ENCODE measurements at places on chromosomes 12 and 14.

DNA sequence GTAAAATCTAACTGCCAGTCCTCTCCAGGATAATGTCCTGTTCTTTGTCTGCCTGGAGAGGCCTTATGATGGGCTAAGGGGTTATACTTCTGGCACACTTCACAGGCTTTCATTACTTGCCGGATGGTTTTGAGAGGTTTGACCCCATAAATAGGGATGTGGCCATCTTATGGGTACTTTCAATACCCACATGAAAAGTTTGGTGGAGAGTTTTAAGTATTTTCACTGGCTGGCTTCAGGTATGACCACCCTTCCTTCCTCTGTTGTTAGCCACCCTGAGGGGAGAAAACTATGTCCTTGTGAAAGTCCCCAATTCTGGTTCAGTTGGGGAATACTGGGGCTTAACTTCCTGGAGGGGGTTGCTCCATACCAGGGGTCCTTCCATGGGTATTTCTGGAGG, 54.8 kb downstream of the ASCL4 start:
- no peak for DNase-seq

GRCh38 chr14:29078810-29079522, 312.4 kb downstream of the FOXG1 start:
- no peak for DNase-seq

- DNase-seq: no peak
Observed at GRCh38 chr14:83847102-83847501, 1682.8 kb upstream of the FLRT2 start.

GRCh38 chr12:76942267-76942666, 63.4 kb upstream of the CSRP2 start:
- no peak for DNase-seq

DNA sequence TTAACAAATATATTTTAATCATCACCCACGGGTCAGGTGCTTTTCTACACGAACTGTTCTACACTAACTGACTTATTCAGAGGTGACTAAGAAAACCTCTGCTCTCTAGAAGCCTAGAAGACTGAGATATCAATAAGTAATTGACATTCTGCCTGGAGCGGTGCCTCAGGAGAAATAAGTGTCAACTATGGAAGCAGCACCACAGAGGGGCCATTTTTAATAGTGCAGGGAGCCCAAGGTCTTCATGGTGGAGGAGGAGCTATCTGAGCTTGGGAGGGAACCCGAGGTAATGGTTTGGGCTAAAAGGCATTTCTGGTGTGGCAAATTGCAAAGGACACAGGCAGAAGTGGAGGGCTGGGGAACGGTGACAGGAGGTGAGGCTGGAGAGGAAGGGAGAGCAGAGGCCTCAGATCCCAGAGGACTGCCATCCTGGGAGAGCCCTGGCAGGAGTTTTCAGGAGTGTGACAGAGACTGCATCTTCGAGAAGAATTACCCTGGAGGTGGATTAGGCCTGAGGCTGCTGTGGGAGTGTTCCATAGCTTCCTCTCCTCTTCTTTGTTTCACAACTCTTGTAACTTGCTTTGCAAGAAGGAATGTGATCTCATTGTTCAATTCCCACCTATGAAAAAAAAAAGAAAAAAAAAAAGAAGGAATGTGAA, 123.1 kb downstream of the NPAS3 start:
- DNase-seq: no peak

GRCh38 chr12:45831590-45831989, 102.1 kb downstream of the ARID2 start:
- DNase-seq: no peak

DNA sequence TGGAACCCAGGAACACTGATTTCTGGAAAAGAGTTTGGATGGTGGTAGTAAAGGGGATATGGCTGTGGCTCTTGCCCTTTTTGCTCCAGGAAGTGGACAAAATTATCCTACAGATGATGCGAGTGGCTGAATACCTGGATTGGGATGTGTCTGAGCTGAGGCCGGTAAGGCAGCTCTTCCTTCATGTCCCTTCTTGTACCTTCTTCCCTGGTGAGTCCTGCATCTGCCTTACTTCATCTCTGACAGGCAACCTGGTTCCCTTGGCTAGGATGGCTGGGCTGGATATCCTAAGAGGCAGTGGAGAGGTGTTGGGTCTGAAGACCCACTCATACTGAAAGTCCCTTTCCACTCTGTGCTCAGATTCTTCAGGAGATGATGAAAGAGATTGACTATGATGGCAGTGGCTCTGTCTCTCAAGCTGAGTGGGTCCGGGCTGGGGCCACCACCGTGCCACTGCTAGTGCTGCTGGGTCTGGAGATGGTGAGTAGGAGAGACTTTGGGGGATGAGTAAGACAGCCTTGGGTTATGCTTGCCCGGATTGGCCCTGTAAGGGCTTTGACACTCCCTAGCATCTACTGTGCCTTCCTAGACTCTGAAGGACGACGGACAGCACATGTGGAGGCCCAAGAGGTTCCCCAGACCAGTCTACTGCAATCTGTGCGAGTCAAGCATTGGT, 8.0 kb downstream of the DGKA start:
- DNase-seq: no peak

DNA sequence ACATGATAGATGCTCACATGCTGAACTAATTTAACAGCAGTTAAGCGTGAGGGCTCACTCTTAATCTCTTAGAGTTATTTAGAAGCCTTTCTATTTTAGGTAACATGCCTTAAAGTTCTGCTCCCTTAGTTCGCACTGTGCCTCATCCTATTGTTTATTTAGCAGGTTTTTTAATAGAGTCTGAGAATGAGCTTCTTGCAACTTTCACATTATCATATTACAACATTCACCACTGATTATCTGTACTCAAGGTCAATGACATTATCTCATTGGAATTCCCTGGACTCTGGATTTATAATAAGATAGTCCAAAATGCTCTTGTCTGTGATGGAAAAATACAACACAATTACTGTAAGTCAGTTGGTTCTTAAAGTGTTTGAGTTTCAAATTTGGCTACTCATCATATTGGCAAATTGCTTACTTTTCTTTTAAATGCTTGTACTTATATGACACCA, 183.6 kb upstream of the SLC38A2 start:
- DNase-seq: no peak

- no peak for DNase-seq
Observed at GRCh38 chr12:67243260-67243659, 25.9 kb upstream of the CAND1 start.

DNA sequence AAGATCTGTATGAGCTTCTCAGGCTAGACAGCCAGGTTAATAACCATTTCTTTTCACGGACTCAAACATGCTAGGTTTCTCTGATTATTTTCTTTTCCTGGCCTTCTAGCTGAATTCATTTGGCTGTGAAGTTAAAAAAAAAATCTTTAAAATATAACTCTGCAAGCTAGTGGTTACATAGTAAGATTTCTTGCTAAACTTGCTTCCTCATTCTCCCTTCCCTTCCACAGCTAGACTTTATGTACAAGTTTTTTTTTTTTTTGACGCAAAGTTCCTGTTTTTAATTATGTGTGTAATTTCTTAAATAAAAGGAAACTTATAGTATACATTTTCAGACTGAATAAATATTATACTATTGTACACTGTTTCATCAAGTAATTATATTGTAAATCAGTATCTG, 145.4 kb downstream of the TMTC2 start:
- DNase-seq: no peak

DNA sequence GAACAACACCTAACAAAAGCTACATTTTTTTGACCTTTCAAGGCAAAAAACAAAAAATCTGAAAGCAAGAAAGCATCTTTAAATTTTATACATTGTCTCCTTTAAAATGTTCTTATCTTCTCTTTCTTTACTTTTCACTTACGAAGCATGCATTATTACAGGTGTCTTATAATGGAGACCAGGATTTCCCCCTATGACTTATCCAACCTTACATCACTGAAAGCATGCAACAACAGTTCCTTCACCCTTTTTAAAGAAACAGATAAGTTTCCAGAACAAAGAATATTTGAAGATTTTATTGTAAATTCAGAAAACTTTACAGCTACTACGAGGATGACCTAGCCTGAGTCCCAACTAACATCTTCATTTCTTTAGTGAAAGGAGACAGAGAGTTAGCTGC, 277.2 kb downstream of the AKAP6 start:
- DNase-seq: no peak

DNA sequence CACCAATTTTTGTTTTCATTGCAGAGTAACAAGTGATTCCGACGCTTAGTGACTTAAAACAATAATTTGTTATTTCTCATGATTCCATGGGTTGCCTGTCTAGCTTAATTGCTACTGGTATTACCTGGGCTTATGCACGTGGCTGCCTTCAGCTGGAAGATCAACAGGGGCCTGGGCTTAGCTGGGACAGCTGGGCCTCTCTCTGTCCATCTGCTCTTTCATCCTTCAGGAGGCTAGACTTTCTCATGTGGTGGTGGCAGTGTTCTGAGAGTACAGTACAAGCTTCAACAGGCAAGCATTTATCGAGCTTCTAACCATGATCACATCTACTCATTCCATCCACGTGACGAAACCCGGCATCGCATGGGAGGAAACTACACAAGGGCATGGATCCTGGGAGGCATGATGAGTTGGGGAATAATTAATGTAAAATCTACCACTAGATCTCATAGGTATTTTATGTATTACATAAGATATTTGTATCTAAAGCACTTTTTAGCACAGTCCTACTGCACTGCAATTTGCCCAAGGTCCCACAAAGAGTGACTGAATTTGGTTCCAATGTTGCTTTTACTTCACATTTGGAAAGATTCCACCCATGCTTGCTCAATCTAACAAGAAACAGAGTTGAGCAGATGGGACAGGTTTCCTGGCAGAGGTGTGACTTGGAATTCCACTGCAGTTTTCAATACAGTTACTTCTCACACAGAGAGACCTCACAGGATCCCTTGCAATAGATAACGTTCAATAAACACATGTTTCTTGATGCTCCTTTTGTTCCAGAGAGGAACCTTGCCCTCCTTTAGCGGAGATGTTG, 153.1 kb upstream of the FRMD6 start:
- no peak for DNase-seq

- DNase-seq: no peak
Observed at GRCh38 chr12:111558107-111558376, 41.1 kb downstream of the ATXN2 start.

DNA sequence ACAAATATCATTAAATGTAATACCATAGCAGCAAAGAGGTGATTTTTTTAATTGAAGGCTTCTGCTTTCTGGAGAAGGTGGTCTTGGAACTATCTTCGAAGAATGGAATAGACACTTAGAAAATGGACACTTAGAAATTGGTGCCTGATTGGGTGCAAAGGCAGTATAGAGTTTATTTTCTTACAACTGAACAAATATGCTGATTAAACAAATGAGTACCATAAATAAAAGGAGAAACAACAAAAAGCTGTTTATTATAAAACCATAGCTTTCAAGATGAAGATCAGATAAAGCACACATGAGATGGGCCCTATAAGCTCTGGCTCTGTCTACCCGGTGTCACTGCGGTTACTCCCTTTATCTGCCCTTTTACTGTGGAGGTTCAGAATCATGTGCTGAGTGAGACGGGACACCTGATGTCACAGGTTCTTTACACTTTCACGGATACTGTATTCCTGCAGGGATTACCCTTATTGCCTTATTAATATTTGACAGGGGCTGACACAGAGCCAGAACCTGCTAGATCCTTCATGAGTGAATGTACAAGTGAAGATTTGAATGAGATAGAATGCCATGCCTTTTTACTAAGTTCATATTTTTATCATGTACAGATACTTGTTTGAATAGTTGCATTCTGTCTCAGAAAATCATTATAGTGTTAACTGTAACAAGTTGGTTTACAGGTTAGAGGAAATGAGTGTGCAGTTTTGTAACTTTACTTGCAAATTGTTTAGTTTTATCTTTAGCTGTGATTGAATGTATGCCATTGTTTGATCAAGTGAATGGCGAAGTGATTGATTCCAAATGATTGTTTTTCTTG, 477.5 kb upstream of the RGS6 start:
- no peak for DNase-seq

GRCh38 chr12:94421868-94422740, 37.6 kb downstream of the CEP83 start:
- no peak for DNase-seq

DNA sequence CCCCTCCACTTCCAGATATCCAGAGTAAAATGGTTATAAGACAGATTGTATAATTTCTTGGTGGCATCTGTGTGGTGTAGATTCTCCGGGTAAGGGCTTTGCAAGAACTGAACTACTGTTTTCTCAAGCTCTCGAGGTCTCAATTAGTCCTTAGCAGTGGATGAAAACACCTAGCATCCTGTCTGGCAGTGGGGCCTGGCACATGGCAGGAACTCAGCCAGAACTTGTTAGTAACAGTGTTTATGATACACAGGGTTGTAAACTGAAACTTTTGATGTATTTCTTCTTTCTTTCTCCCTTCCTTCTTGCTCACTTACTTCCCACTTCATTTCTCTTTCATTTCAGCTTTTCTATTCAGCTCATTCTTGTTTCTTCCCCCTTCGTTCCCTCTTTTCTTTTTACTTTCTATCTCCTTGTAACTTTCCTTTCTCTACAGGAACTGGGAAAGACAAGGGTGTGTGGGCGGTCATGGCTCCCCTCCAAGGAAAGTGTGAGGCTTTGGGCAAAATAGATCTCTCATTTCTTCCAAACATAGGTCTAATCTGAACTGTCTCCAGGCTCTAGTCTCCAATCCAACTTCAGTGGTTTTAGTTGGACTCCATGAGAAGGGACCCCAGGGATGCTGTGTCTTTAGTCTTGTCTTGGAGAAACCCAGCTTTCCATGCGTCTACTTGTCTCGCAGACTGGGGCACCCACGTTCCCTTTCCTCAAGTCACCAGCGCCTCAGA, 159.7 kb downstream of the PAH start:
- no peak for DNase-seq

GRCh38 chr14:104870368-104871144, 5.5 kb downstream of the CEP170B start:
- no peak for DNase-seq

DNA sequence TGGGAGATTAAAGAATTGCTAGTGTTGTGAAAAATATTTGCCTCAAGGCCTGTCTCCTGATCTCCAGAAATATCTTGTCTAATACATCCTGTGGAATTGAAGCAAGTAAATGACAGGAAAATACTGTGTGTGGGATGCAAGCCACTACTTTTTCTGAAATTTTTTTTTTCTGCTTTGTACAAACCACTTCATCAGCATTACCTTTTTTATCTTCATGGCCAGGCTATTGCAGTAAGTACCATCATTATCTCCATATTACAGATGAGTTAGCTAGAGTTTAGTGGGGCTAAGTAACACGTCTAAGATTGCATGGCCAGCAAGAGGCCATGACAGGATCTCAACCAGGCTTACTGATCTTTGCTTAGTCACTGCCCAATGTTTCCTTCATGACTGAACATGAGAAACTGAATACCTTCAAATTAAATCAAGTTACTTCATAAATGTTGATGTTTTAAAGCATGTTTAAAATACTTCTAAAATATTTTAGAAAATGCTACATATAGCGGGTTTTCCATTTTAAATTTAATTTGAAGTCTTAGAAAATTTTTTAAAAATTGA, 273.7 kb downstream of the SLC6A15 start:
- no peak for DNase-seq
